ENCODE measurements at places on chromosomes 3 and 15. TPM values are rescaled to one million over a fixed set of nuclear protein-coding genes. Genes with fewer than 3 reads are reported as not detected.

GRCh38 chr15:82833362-82833682 lies 23.9 kb downstream of the WHAMM start:
- no peak for DNase-seq

GRCh38 chr3:29333576-29333975 lies 52.7 kb downstream of the RBMS3 start:
- DNase-seq: no peak

DNA sequence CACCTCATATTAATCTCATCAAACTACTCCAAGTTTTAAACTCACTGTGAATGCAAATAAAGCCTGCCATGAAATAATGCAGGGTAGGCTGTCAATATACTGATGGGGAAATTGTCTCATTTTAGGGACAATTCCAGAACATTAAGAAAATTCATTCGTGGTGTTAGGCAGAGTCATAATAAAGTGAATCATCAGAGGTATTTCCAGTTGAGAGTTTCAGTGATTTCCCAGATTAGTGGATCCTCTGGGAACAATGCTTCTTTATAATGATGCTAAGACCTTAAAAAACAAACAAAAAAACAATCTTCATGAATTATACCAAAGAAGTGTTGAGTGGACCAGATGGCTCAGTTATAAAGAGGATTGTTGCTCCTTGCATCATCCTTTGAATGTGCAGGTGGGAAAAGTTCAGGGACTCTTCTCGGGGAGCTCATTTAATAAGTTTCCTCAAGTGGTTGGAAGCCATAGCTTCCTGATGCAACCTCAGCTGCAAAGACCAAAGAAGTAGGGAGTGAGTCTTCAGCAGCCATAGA lies 360.9 kb upstream of the TRIM42 start:
- DNase-seq: no peak

DNA sequence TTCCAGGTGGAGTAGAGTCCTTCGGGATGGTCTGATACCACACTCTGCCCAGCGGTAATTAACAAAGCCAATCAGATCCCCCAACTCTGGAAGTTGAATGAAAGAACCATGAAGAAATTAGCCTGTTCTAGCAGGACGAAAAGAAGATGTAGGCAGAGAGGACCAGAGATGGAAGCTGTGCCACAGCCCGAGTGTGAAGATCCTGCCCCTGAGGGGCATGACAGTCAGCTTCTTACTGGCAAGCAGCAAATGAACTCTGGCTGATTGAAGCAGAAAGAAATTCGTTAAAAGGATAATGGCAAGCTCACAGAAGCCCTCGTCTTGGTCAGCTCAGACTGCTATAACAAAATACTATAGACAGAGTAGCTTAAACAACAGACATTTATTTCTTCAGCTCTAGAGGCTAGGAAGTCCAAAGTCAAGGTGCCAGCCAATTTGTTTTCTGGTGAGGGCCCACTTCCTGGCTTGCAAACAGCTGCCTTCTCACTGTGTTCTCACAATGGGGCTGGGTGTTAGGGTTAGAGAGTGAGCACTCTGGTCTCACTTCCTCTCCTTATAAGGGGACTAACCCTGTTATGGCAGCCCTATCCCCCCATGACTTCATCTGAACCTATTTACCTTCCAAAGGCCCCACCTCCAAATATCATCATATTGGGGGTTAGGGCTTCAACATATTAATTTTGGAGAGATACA lies 307.1 kb downstream of the VPS13C start:
- DNase-seq: no peak

- no peak for DNase-seq
Observed at GRCh38 chr15:63457379-63457778, 47.0 kb upstream of the USP3 start.

DNA sequence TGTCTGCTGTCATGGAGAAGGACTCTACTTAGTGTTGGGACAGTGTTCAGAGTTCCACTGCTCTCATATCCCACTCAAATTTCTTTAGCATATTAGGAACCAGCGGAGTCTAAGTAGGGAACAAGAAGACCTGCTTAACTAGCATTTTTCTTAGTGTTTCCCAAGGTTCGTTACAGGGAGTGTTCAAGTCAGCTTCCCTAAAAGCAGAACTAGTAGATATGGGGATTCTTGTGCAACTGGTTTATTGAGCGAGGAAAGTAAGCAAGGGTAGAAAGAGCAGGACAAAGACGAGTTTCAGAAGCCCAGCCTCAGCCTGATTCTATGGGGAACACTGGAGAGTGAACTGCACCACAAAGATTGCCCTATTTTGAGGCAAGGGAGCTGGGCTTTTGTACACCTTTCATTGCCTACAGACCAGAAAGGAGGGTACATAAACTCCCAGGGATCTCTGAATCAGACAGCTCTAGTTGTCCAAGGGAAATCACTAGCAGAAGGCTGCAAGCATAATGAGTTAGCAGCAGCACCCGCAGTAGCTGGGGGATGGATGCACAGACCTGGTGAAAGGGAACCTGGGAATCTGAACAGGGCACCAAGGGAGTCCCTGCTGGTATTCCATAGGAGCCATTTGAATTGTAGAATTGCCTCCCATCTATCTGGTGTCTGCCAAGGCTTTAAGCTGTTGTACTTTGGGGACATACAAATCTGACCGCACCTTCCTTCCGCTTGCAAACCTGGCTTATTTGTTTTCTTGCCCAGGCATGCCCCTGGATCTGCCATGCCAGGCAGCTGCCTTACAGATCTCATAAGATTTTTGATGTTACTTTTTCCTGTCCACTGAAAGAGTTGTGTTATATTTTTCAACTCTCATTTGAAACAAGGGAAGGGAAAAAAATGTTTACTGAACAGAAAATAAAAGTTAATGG lies 15.1 kb downstream of the CMTM7 start:
- no peak for DNase-seq

- peak; percentile 64 for DNase-seq
Observed at GRCh38 chr15:98647026-98647773, 1.1 kb upstream of the IGF1R start.

DNA sequence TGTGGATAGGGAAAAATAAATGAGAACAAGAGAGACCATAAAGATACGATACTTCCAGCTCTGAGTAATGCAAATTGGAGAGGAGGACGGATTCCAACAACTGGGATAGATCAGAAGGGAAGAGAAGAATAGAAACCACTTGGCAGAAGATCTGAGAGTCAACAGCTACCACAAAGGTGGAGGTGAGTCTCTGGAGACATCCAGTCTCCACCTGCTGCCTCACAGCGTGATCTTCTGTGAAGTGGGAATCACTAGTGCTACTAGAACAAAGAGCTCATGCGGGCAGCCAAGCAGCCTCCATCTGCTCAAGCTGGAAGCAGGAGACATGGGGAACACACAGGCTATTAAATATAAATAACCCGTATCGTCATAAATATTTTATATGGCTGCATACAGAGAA lies 558.5 kb upstream of the CFAP20DC start:
- DNase-seq: no peak

The PROS1 gene
- polyA plus RNA-seq: 52.4 TPM

DNA sequence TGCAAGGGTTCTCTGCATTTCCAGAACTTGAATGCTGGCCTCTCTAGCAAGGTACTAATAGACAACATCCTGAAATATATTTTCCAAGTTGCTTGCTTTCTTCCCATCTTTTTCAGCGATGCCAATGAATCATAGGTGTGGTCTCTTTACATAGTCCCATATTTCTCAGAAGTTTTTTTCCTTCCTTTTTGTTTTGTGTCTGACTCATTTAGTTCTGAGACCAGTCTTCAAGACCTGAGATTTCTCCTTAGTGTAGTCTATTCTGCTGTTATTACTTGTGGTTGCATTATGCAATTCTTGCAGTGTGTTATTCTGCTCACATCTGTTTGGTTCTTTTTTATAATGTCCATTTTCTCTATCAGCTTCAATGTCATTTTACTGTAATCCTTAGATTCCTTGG lies 1265.0 kb upstream of the ALCAM start:
- DNase-seq: no peak

The TRIM42 gene
- polyA plus RNA-seq: not detected

- no peak for DNase-seq
Observed at GRCh38 chr15:74789741-74790079, 7.8 kb downstream of the CSK start.

DNA sequence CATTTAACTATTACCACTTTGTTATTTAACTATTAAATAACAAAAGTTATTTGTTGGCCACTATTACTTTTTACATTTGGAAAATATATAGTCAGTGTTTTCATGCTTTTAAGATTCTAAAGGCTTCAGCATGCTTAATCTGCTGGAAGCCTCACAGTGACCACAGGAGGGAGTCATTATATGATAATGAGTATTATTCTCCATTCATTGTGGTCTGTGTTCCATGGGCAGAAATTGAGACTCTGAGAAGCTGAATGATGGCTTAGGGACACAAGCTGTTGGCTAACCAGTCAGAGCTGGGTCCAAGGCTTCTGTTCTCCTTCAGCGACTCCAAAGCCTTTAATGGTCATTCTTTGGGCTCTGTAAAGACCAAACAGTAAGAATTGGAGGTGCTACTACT lies 64.7 kb downstream of the BFSP2 start:
- no peak for DNase-seq

- no peak for DNase-seq
Observed at GRCh38 chr15:40929660-40930429, 705 bp downstream of the DLL4 start.

The PROK2 gene
- not detected for polyA plus RNA-seq

- no peak for DNase-seq
Observed at GRCh38 chr3:61887206-61887605, 325.8 kb downstream of the PTPRG start.

DNA sequence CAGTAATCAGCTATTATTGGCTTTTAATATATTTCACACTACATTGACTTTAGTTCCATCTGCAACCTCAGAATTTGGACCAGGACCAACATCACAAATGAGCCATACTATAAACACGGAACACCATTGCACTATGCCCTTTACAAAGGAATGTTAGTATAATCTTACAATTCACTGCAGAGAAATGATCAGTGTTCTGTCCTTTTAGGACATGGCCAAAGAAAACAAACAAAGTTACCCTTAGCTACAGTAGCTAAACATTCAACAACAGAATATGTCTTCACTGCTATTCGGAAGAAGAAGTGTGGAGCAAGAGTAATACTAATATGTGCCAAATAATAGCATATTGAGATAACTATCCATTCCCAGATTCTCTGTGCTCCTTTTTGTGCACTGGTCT lies 90.4 kb downstream of the NAALADL2 start:
- no peak for DNase-seq

DNA sequence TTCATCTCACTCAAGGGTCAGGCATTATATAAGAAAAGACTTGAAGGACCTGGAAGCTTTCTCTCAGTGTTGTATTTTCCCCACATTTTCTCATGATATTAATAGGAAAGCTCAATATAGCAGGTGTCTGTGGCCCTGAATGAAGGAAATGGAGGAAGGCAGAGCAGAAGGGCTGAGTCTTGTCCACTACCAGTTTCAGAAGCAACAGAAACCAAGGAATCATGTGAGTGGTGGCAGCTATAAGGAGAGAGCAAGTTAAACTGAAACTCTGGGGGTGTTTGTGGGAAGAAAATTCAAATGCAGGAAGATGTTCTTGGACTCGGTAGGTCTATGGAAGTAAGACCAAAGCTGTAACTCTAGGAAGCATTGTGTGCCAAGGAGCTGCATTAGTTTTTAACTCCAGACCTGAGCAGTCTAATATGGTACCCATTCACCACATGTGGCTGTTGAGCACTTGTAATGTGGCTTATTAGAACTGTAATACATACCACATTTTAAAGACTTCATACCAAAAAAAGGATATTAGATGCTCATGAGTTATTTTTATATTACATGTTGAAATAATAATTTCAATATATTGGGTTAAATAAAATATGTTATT lies 278.8 kb upstream of the GADL1 start:
- DNase-seq: no peak

The GOLGA6L10 gene
- polyA plus RNA-seq: 3.0 TPM

The CD200 gene
- polyA plus RNA-seq: 39.4 TPM
